ENCODE measurements at places on chromosomes 12 and 14. TPM values are rescaled to one million over a fixed set of nuclear protein-coding genes. Genes with fewer than 3 reads are reported as not detected.

- DNase-seq, result no peak
- H3K36me3 ChIP-seq, result no peaks in the 10 kb centered on the region
- peaks cover 19% of the 10 kb centered on the region for H3K27me3 ChIP-seq
- H3K27ac ChIP-seq, result no peak overlapping the region
- H3K4me1 ChIP-seq, result peaks cover 16% of the 10 kb centered on the region
- H3K4me3 ChIP-seq, result no peak overlapping the region
Measured at GRCh38 chr12:121708313-121709063, 4.1 kb upstream of the TMEM120B start.

PRB2 gene
- total RNA-seq, result not detected

DNA sequence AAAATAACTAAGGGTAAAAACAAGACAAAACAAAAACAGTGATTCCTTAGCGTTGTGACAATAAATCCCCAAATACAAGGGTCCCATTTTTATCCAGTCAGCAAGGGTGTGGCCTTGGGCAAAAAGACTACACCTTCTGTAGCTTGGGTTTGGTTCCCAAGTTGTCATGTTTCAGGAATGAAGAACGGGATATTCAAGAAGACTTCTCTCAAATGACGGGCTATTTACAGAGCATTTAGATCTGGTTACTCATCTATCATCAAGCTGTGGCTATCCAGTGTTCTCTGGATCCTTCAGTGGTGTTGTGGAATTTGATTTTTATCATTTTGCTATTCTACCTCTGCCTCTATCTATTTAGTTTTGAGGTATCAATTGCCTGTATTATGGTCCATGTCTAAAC, 219.7 kb downstream of the SLC25A21 start:
- no peak overlapping the region for H3K4me3 ChIP-seq
- no peaks in the 10 kb centered on the region for H3K27me3 ChIP-seq
- H3K4me1 ChIP-seq, result no peaks in the 10 kb centered on the region

DNA sequence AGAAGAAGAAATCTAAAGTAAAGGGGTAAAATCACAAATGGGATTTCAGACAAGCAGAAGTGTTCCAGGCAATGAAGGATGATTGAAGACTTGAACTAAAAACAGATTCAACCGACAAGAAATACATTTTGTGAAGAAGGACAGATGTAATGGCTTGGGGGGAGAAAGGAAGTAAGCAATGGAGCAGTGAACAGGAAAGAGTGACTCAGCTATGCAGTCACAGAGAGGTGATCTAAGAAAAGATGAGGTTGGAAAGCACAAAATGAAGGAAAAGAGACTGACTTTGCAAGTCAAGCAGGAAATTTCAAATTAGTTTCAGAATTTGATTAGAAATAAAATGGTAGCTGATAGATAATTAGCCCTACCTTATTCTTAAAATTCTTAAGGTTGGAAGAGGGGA, 66.5 kb downstream of the PUS7L start:
- H3K4me1 ChIP-seq, result peaks cover 3% of the 10 kb centered on the region
- H3K27me3 ChIP-seq, result peaks cover 20% of the 10 kb centered on the region
- no peak overlapping the region for H3K27ac ChIP-seq
- H3K4me3 ChIP-seq, result no peak overlapping the region
- H3K36me3 ChIP-seq, result no peaks in the 10 kb centered on the region

NAA30 gene
- total RNA-seq, result 15.2 TPM

POTEG gene
- total RNA-seq, result not detected
